Right hindlimb (tissue), 1 donor: ENCODE measurements at places on chromosomes 7 and 10.

DNA sequence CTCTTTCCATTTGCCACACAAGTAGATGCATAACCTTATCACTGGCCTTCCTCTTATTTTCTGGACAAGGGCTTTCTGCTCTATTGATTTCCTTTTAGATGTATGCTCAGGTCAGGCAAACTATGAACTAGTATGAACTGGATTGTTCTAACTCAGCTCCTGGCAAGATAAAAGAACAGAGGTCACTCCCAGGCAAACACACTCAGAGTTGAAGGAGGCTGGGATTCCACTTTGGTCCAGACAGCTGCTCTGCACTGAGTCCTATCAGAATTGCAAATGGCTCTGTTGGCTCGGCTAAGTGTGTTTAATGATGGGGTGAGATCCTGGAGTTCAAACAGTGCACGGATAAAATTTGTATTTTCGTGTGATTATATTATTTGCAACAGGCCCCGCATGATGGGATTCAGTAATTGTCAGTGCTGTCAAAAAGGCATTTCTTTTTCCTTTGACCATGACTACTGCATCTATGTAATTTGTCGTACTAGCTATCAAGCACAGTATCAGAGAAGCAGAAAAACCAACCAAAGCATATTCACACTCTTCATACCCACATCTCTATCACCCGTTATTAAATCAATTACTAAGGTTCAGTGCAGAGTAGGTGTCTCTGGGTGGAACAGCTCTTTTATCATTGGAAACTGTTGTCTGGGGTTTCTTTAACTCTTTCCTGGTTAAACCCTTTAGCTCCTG is 288.1 kb upstream of the PRKCQ start:
- DNase-seq: no peak

GRCh38 chr10:100248820-100249219 is 18.6 kb downstream of the CWF19L1 start:
- no peak for DNase-seq

DNA sequence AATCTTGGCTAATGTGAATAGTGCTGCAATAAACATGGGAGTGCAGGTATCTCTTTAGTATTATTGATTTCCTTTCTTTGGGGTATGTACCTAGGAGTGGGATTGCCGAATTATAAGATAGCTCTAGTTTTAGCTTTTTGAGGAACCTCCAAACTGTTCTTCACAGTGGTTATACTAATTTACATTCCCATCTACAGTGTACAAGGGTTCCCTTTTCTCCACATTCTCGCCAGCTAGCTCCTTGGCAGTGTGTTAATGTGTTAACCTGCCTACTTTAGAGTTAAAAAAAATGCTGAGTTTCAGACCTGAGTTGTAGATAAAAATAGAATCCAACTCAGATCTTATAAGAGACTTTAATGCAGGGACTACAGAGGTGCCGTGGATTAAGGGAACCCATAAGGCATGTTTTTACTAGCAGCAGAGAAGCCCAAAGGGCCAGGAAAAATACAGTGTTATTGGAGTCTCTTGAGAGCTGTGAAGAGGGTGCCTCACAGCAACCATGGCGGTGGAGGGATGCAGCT is 35.4 kb downstream of the CDK13 start:
- DNase-seq: no peak

DNA sequence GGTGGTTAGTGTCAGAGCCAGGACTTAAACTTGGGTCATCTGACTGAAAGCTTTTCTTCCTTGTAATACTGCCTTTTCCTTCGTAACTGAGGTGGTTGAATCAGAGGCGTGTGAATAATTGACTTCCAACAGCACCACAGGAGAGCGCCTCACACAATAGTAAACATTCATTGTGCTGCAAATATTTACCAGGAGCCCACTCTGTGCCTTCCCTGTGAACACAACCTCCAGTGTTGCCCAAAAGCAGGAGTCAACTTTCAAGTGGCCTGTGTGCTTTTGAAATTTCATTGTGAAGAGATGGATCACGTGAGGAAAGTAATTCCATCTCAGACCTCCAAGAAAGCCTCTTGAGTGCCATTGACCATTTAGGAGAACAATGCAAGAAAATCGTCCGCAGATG is 60.2 kb downstream of the ADRA2A start:
- no peak for DNase-seq

- no peak for DNase-seq
Observed at GRCh38 chr7:156438011-156438410, 202.6 kb upstream of the RNF32 start.

DNA sequence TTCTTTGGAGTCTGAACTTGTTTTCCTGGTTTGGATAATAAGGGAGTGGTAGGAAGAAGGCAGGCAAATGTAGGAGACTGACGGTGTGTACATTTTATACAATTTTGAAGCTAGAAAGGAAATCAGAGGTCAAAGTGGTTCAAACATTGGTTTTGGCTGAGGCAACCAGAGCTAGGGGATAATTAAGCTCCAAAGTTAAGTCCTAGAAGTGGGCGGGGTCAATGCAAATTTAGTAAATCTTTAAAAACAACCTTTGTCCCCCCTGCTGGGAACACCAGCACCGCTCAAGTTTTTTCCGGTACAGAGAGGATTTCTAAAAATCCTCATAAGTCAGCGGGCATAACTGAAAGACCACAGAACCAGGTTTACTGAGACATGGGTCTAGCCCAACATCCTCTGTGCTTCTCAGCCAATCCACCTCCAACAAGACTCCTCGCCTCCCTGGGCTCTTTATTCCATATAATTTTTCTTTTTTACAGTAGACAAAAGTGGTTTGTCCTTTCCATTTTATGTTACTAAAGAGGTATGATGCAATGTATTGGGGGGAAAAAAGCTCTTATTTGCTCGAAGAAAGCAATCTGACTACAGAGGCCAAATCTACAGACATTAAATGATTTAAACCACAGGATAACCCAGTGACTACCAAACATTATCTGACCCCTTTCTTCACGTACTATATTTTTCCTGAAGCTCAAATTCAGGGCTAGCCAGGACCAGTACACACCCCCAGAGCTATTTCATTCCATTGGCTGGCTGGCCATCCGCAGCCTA is 1.6 kb downstream of the GLUD1 start:
- no peak for DNase-seq

GRCh38 chr7:124489925-124490324 is 275.7 kb downstream of the GPR37 start:
- no peak for DNase-seq

DNA sequence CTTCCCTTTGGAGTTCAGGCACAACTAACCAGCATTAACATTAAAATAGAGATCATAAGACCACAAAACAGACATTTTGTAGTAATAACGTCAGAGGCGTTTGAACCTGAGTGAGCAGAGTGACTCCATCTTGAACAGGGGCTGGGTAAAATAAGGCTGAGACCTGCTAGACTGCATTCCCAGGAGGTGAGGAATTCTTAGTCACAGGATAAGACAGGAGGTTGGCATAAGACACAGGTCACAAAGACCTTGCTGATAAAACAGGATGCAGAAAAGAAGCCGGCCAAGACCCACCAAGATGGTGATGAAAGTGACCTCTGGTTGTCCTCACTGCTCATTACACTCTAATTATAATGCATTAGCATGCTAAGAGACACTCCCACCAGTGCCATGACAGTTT is 493.2 kb upstream of the AUTS2 start:
- no peak for DNase-seq

DNA sequence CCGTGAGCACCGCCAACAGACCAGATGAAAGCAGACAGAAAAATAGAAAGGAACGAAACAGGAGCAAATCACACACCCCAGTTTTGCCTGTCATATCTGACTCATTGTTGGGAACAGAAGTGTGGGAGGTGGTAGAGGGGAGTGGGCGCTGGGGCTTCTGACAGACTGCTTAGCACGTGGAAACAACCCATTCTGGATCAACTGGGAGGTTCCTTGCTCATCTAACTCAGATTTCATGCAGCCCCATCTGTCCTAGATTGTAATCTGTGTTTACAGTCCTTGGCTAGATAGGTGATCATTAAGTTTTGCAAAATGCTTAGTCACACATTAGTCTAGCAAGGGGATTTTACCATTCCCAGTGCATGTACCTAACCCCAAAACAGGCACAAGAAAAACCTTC is 154.1 kb downstream of the NRP1 start:
- DNase-seq: no peak

GRCh38 chr7:38242814-38243213 is 30.6 kb downstream of the TARP start:
- no peak for DNase-seq

DNA sequence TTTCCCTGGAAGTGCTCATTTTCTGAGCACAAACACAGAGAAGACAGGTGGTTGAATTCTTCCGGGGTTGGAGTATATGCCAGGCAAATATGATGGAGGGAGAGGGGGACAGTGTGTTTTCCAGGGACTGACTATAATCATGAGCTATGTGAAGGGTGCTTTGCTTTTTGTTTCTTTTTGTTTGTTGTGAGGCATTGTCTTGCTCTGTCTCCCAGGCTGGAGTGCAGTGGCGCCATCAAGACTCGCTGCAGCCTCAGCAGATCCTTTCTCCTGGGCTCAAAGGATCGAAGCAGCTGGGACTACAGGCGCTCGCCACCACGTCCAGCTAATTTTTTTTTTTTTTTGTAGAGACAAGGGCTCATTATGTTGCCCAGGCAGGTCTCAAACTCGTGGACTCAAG is 47.3 kb upstream of the CPN1 start:
- DNase-seq: no peak

GRCh38 chr10:67533376-67533775 is 162.6 kb downstream of the CTNNA3 start:
- DNase-seq: no peak

DNA sequence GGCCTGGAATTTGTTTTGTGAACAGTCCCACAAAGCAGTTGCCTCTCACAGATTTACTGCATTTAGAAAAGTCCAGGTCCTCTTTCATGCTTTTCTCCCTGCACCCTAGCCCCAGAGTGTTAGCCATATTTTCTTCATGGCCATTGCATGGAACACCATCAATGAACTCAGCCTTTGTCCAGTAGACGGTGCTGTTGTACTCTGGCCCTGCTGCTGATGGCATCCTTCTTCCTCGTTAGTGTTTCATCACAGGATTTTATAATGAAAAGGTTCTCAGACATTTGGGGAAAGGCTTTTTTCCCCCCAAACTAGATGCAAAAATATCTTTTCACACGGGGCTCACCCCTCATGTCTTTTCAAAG is 93.0 kb upstream of the SLC25A13 start:
- DNase-seq: peak; percentile 21
